Progenitor cell of endocrine pancreas (in vitro differentiated cells): ENCODE measurements at places on chromosomes 3 and 15.

- DNase-seq: no peak
Observed at GRCh38 chr3:129614435-129614834, 8.0 kb upstream of the PLXND1 start.

DNA sequence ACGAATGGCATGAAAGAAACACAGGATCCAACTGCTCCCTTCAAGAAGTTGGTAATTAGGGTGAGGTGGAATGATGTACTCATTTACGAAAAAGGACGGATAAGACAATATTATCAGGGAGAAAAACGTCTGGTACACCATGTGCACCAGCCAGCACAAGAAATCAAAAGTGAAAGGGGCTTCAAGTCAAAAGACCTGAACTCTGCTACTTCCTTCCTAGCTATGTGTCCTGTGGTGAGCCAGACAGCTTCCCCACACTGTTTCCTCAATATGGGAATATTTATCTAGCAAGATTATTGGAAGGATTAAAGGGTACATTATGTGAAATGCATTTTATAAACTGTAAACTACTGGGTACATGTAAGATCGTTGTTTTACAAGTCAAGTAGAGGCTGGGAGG, 33.9 kb downstream of the RAB27A start:
- no peak for DNase-seq

GRCh38 chr3:1375145-1375544, 282.3 kb downstream of the CNTN6 start:
- no peak for DNase-seq

- DNase-seq: no peak
Observed at GRCh38 chr15:35173444-35174118, 88.5 kb upstream of the NANOGP8 start.

DNA sequence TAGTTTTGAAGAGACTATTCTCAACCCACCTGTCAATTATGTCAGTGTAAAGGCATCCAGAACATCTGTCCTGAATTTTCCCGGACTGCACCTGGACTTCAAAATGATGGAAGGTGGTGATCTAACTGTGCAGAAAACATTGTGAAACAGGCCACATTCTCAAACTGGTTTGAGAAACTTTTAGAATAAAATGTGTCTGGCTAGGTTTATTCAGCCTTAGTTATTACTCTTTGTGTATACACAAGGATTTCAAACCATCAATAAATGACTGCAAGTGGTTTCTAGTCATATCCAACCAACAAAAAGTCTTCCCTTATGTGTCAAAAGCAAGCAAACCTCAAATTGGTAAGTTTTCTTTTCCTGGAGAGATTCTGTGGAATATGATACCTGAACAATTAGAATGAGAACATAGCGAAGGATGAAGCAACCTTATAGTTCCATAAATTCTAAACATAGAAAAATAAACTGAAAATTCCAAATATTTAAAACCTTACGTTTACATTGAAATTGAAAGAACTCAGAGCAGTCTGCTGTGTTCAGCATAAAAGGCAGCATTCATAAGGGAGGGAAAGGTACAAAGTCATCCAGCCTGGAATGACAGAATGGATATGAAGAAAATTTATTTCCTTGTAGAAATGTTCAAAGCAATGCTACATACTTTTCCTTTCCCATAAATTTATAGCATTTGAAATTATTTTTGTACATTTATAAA, 306.6 kb upstream of the TGFBR2 start:
- DNase-seq: no peak

- DNase-seq: no peak
Observed at GRCh38 chr3:111385971-111386495, 156.0 kb upstream of the CD96 start.

GRCh38 chr3:65577843-65578430, 460.8 kb downstream of the MAGI1 start:
- DNase-seq: no peak

GRCh38 chr3:53812434-53812833, 33.8 kb downstream of the CHDH start:
- no peak for DNase-seq

DNA sequence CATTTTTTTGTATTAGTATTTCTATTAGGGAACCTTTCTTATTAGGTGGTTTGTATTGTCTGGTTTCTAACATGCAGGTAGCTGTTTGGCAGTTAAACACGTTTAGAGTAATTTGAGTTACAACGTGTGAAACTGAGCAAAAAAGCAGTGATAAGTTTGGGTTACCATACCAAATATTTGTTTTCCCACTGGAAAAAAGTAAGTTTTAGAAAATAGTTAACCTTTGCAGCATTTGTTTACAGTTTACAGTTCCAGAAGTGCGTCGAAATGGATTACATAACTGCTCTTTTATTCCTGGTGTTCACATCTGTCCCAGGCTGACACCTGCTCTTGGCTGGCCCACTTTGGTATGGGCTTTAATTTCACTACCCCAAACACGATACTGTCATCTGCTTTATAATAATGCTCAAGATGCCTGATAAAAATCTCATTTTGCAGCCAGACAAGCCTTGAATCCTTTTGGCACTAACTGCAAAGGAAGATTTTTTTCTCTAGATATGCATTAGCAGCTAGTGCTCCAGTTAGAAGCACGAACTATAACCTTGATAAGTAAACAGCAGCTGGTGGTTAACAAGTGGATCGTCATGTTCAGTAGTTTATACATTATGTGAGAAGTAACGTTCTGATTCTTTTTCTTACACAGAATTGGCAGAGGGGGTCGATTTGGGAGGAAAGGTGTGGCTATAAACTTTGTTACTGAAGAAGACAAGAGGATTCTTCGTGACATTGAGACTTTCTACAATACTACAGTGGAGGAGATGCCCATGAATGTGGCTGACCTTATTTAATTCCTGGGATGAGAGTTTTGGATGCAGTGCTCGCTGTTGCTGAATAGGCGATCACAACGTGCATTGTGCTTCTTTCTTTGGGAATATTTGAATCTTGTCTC, 5.3 kb downstream of the EIF4A2 start:
- no peak for DNase-seq

DNA sequence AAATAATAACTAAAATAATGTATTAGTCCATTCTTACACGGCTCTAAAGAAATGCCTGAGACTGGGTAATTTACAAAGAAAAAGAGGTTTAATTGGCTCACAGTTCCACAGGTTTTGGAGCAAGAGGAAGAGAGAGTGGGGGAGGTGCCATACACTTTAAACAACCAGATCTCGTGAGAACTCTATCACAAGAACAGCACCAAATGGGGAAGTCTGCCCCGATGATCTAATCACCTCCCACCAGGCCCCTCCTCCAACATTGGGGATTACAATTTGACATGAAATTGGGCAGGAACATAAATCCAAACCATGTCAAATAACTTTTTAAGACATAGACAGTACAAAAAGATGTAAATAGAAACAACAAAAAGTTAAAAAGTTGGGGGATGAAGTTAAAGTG, 63.2 kb downstream of the ILDR1 start:
- no peak for DNase-seq

DNA sequence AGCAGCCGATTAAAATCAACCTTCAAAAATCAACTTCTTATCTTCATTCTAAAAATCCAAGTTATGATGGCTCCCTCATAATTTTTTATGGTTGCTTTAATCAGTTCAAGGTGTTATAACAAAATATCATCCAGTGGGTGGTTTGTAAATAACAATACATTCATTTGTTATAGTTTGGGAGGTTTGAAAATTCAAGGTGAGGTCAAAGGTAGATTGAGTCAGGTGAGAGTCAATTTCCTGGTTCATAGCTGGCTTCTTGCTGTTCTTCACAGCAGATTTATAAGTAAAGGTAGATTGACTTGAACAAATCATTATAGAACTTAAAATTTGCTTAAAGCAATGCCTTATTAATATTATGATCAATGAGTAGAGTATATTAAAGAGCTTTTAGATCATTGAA, 192.8 kb downstream of the CADM2 start:
- no peak for DNase-seq

- no peak for DNase-seq
Observed at GRCh38 chr15:25713736-25714537, 149.2 kb downstream of the ATP10A start.

- no peak for DNase-seq
Observed at GRCh38 chr15:26475554-26475953, 297.3 kb downstream of the GABRB3 start.

DNA sequence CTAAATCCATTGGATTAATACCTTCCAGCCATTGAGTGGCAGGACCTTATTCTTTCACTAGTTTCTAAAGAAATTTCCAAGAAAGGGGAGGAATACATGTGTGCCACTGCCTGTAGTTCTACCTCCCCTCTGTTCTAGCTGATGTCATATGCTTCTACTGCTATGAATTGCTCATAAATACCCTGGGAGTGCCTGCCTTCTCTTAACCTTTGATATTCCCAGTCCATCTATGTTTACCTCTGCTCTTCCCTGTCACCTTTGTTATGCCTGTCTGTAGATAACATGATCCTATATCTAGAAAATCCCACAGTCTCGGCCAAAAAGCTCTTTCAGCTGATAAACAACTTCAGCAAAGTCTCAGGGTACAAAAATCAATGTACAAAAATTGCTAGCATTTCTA, 486.9 kb upstream of the ARRDC4 start:
- DNase-seq: no peak

GRCh38 chr3:176359211-176359610, 838.1 kb downstream of the TBL1XR1 start:
- DNase-seq: no peak

DNA sequence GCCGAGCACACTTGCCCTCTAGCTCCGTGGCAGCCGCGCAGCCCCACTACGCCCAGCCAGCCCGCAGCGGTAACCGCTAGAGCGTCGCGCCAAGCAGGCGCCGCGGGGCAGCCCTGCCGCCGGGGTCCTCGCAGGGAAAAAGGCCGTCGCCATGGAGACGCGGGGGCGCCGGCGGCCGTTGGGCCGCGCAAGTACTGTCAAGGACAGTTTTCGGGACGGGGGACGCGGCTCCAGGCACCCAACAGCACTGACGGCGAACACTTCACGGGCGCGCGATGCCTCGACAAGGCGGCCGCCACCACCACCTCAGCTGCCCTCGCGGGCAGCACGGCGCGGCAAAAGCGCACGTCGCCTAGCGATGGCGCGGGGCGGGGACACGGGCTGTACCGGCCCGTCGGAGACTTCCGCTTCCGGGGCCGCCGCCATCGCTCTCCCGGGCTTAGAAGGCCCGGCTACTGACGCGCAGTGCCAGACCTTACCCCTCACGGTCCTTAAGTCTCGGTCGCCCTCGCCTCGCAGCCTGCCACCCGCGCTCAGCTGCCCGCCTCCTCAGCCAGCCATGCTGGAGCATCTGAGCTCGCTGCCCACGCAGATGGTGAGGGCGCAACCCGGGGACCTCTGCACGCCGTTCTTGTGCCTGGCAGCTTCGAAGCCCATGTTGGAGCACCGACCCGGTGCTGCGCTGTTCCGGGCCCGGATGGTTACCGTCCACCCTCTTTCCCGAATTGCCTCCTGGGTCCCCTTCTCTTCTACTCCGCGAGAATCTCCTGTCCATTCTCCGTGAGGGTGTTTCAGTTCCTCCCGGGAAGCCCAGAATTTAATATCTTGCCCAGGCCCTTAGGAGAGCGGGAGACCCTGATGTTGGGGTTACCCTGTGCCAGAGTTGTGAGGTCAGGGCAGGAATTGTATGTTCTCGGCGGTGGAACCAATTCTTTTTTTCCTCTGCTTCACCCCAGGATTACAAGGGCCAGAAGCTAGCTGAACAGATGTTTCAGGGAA, at the start of the genes GLT8D1 and SPCS1:
Gene GLT8D1 (minus strand): TSS at position 104 of the 999 bp plus-strand sequence. CDS start 5,331 bp downstream, outside the sequence.
Gene SPCS1 (plus strand): TSS at position 419 of the 999 bp plus-strand sequence. CDS start 141 bp downstream, at position 560.
- DNase-seq: peak; percentile 63

- DNase-seq: no peak
Observed at GRCh38 chr3:78242724-78243123, 1202.8 kb downstream of the ROBO2 start.

- DNase-seq: no peak
Observed at GRCh38 chr3:179898024-179898423, 138.7 kb downstream of the PEX5L start.

- no peak for DNase-seq
Observed at GRCh38 chr3:192373586-192373985, 353.8 kb downstream of the FGF12 start.

DNA sequence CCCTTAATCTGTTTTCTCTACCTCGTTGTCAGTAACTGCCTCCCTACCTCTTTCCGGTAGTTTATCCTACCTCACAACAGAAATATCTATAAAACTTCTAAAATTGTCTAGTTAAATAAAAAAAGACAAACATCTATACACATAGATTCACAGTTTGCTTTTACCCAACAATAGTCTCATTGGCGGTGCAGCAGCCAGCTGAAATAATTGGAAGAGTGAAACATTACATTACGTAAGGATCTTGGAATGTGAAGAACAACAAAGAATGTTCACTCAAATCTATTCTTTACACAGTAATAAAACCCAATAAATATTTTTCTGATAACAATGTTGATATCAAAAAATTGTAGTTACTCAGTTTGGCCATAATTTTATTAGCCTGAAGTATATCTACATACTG, 115.5 kb upstream of the ARPP21 start:
- DNase-seq: no peak

DNA sequence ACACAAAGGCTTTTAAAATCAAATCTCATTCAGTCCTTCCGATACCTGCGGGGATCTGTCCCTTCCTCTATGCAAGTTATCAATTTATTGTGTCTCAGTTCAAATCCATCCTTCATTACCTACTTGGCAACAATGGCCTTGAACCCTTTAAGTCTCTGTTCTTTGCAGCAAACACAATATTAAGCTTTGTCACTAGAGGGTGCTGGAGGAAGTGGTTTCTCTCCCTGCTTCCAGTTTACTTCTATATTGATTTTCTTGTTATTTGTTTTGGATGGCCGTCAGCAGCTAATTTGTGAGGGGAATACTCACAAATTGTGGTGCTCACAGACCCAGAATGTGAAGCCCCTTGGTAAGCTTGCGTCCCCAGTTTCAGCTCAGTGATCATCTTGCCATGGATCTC, 278.3 kb downstream of the FGF12 start:
- no peak for DNase-seq

- no peak for DNase-seq
Observed at GRCh38 chr15:48501208-48501607, 144.3 kb downstream of the FBN1 start.

DNA sequence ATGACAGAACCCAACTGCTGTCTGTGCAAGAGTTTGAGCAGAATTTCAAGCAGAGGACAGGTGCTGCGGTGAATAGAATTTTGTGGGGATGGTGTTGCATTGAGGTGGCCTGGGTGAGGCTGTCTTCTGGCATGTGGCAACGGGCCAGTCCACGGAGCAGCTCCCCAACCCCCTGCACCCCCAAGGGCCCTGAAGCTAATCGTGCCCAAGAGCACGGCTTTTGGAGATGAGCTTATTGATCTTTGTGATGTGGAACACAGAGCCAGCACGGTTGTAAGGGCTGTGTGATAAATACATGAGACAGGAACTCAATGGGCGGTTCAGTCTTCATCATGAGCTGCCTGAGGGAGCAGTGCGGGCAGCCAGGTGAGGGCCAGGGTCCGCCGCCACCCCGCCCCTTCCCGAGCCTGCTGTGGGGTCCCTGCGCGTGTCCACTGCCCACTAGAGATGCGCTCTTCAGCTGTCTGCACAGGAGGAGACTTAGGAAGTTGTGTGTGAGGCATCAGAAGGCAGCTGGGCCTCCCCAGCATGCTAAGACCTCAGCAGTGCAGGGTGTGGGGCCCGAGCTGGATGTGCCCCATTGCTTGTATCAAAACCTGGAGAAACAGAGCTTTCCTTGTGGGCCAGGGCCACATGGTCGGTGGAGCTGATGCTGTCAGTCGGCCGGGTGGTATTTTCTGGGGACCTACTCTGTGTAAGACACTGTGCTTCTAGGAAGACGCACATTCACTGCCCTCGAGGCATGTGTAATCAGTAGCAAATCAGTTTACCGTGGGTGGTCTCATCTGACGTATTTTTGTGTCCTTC, 90.5 kb downstream of the CHRNA7 start:
- no peak for DNase-seq
